ENCODE measurements at places on chromosomes 2 and 18.

GRCh38 chr2:8671802-8672201 is 10.1 kb upstream of the ID2 start:
- peaks cover 4% of the 10 kb centered on the region for H3K36me3 ChIP-seq
- peak overlapping the region; percentile 73 for H3K27ac ChIP-seq
- no peaks in the 10 kb centered on the region for H3K27me3 ChIP-seq
- peaks cover 5% of the 10 kb centered on the region for H3K4me1 ChIP-seq

DNA sequence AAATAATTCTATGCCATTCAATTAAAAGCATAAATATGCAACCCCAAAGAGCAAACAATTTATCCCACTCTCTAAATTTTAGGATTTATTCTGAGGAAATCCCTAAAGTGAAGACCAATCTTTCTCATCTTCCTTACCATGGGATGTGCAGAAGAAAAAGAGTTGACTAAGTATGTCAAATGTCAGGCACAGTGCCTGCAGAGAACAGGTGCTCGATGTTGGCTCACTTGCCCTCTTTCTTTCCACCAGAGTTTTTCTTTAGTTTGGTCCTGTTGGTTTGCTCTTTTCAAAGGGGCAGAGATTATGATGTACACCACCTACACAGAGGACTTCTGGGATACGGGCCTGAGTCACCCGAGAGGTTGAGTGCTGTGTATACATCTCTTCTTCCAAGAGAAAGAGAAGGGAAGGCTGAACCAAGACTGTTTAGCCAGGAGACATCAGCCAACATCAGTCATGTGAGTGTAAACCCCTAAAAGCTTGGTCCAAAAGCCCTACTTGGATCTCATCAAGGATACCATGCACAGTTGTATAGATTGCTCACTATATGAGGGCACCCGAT is 51.7 kb downstream of the SUMO1 start:
- no peak overlapping the region for H3K4me3 ChIP-seq
- peaks cover 52% of the 10 kb centered on the region for H3K27me3 ChIP-seq
- H3K36me3 ChIP-seq, result no peaks in the 10 kb centered on the region
- H3K27ac ChIP-seq, result no peak overlapping the region
- H3K4me1 ChIP-seq, result no peaks in the 10 kb centered on the region

DNA sequence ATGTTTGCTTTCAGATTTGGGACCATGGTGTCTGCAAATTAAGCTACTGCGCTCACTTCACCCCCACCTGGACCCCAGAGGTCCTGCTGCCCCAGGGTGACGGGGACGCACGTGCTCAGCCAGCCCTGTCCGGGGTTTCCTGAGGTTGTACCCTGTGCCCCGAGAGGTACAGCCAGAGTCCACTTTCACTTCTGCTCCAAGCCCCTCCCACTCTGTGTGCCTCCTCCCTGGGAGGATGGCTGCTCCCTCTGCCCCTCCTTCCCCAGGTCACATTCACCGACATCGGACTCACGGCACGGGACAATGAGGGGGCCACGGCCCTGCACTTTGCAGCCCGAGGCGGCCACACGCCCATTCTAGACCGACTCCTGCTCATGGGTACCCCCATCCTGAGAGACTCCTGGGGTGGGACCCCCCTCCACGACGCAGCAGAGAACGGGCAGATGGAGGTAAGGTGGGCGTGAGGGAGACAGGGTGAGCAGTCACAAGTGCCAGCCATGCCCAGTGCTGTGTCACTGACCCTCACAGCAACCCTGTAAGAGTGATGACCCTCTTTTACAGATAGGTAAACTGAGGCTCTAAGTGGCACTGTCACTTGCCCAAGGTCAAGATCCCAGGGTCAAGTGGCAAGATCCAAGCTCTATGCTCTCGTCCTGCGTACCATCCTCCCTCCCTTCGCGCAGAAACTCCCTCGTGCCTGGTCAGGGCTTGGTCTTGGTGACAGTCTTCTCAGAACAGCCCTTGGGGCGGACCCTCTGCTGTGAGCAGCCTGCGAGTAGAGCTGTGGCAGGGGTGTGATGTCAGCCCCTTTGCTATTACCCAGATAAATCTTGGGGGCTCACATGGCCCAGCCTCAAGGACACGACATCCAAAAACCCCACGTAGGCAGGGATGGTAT is 7.6 kb downstream of the ESPNL start:
- peaks cover 4% of the 10 kb centered on the region for H3K4me1 ChIP-seq
- no peak for DNase-seq
- H3K4me3 ChIP-seq, result no peak overlapping the region
- peak overlapping the region; percentile 59 for H3K27ac ChIP-seq
- no peaks in the 10 kb centered on the region for H3K27me3 ChIP-seq
- no peaks in the 10 kb centered on the region for H3K36me3 ChIP-seq

- H3K36me3 ChIP-seq, result peaks cover 3% of the 10 kb centered on the region
- peaks cover 26% of the 10 kb centered on the region for H3K4me1 ChIP-seq
- no peak for DNase-seq
- H3K27ac ChIP-seq, result no peak overlapping the region
These were observed 38.7 kb downstream of the MTCL1 start for GRCh38 chr18:8744038-8744437.

- H3K36me3 ChIP-seq, result no peaks in the 10 kb centered on the region
- no peak overlapping the region for H3K27ac ChIP-seq
- H3K4me1 ChIP-seq, result no peaks in the 10 kb centered on the region
These were observed 15.9 kb downstream of the RNF152 start for GRCh38 chr18:61876899-61877298.

DNA sequence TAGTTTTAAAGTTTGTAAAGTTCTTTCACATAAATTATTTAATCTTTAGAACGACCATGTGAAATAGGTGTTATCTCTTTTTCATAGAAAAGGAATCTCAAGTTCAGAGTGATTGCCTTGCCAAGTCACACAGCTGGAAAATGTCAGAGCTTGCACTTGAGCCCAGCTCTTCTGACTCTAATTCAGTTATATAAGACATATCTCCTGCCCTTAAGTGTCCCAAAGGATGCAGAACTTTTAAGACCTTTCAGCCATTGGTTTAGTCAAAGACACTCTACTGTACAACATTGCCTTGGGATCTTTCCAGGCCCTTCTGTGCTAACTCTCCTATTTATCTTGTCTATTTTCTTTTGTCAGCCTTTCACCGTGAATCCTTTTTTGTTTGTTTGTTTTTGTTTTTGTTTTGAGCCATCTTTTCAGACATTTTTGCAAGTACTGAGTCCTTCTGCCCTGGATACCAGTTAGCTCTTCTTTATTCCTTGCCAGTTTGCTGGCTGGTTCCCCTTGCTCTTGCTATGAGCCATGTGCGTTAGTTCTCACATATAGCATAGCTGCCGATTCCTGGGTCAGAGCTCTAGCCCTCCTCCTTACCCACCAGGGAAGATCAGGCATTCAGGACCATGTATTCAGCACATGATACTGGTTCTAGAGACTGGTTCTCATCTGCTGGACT is 160.0 kb upstream of the MYO3B start:
- H3K27ac ChIP-seq, result no peak overlapping the region
- no peaks in the 10 kb centered on the region for H3K4me1 ChIP-seq
- H3K27me3 ChIP-seq, result no peaks in the 10 kb centered on the region
- no peak overlapping the region for H3K4me3 ChIP-seq

Measured in effector memory CD8-positive, alpha-beta T cell (primary cell).